Activated CD4-positive, alpha-beta T cell treated with anti-CD3 and anti-CD28 coated beads for 36 hours (primary cell): ENCODE measurements at places on chromosomes 3 and 15. TPM values are rescaled to one million over a fixed set of nuclear protein-coding genes. Genes with fewer than 3 reads are reported as not detected.

- no peak for DNase-seq
Measured at GRCh38 chr3:190385731-190386688, 2.0 kb upstream of the CLDN16 start.

DNA sequence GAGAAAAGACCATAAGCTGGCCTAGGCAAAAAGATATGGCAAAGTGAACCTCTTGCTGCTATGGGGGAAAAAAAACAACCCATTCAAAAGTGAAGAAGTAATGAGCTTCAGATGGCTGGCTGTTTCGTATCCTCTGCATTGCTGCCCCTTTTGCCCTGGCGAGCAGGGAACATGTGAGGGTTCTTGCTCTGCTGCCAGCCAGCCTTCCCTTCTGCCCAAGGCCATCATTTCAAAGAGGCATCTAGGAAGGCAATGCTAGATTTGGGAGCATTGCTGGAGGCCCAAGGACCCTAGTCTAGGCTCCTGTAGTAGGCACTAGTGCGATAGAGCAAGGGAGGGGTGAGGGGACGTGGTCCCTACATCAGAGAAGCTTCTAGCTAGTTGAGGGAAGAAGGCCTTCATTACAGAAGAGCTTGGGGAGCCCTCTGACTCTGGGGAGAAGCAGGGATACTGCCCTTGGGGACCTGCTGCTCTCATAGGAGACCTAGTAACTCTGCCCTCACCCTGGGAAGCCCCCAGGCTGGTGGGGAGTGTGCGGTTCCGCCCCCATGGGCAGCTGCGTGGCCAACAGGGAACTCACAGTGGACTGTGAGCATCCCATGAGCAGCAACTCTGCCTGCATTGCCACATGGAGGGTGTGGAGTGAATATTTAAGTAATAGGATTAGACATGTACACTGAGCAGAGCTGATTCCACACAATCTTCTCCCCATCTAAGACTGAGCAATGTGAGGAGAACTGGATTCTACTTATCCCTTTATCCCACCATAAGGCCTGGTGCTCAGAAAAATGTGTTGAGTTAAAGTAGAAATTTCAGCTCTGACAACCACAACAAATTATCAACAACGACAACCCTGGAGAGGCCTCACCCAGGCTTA lies 21.3 kb downstream of the ITGA11 start:
- no peak for DNase-seq

- DNase-seq: no peak
Measured at GRCh38 chr15:92343924-92344643, 49.6 kb upstream of the ST8SIA2 start.

- DNase-seq: no peak
Measured at GRCh38 chr3:172244011-172244410, 204.2 kb downstream of the GHSR start.

The TEX55 gene
- total RNA-seq: not detected
